ENCODE measurements at places on chromosomes 2 and 18.

DNA sequence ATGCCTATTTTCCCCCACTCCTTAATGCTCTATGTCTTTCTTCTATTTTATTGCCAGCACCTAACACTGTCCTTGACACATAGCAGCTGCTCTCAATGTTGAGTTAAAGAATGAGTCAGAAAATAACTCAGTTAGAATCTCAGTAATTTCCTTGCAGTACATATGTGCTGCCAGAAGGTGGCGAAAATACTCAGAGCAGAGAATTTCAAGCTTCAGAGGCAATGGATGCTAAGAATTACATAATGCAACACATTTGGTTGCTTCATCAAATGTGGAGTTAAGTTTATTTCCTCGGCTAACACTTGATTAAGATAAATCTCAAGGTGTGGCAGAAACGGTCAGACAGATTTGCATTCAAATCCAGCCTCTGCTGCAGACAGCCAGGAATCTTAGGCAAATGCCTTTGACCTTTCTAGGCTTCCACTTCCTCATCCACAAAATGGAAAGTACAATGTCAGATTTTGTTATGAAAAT is 105.6 kb downstream of the VSNL1 start:
- no peak for DNase-seq

GRCh38 chr2:55391615-55392242 is 27.9 kb downstream of the CCDC88A start:
- DNase-seq = no peak

- DNase-seq = no peak
Measured at GRCh38 chr18:10948421-10948820, 200.9 kb downstream of the PIEZO2 start.

DNA sequence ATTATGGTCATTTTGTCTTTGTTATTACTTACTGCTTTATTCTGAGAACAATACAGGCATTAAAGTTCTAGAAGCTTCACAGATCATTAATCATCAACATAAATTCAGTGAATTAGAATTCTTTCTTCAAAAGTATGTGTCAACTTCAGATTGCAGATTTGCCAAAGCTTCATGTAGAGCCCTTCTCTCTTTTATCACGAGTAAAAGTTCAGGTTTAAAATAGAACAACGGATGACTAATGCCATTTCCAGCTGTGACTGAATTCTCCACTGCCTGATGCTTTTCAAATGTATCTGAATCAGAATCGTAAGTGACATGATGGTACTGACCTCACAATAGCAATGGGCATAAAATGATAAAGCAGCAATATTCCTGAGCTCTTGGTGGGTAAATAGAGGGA is 116.0 kb downstream of the ABCA12 start:
- no peak for DNase-seq

- DNase-seq = no peak
Measured at GRCh38 chr2:28659127-28659526, 92.5 kb upstream of the PPP1CB start.

- no peak for DNase-seq
Measured at GRCh38 chr18:26809346-26809745, 56.2 kb downstream of the AQP4 start.

DNA sequence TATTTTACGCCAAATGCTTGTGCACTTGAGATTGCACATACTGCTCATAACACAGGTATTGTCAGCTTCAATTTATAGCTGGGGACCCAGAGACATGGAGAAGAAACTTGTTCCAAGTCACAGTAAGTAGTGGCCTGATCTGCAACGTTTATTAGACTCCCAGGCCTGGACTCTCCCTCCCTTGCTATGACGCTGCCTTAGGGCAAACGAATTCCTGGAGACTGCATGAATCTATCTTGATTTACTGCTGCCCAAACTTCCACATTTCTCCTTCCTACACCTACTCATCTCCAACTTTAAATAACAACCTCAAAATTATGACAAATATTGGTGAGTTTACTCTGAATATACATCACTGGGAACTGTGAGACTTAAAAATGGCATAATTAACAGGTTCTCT is 145.1 kb upstream of the CCDC195 start:
- DNase-seq = no peak

DNA sequence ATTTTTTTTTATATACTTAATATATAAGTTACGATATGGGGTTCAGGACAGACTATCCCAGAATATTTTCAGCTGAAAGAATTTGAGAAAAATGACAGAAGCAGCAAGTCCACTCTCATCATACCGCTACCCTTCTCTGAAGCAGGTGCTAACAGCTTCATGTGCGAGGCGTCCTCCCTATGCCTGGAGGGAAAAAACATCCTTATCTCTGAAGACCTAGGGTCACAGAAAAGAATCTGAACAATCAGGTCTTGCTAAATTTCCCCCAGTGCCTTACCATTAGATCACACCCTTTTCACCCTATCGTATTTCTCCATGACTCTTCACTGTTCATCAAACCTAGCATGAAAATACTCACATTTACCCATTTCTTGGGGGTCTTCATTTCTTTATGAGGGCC is 51.9 kb upstream of the CREB1 start:
- DNase-seq = no peak

GRCh38 chr2:103789381-103790095 is 1027.7 kb downstream of the TMEM182 start:
- DNase-seq = peak; percentile 71

GRCh38 chr18:36104749-36105148 is 24.4 kb downstream of the SLC39A6 start:
- no peak for DNase-seq
